Dorsolateral prefrontal cortex (tissue), 122 donors: ENCODE measurements at places on chromosomes 6 and 20.
A peak's percentile ranks its signal among the peaks of the same experiment; 100 is the strongest.

GRCh38 chr20:36544134-36545018, 3.1 kb downstream of the MYL9 start:
- DNase-seq: no peak

GRCh38 chr6:69007781-69008180, 372.7 kb downstream of the ADGRB3 start:
- no peak for DNase-seq

DNA sequence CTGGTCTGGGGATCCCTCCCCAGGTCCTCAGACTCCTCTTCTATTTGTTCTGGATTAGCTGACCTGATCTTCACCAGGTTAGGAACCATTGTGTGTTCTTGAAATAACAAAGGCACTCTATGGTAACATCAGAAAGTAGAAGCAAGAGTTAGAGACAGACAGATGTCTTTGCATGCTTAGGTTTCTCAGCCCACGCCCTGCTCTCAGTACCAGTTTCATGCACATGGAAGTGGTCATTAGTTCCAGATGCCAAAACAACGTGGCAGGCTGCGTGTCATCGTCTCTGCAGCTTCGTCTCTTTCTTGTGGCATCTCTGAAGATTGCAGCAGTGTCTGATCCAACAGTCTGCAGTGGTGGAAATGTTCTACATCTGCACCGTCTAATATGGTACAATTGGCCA, 89.4 kb downstream of the PACRG start:
- DNase-seq: no peak

DNA sequence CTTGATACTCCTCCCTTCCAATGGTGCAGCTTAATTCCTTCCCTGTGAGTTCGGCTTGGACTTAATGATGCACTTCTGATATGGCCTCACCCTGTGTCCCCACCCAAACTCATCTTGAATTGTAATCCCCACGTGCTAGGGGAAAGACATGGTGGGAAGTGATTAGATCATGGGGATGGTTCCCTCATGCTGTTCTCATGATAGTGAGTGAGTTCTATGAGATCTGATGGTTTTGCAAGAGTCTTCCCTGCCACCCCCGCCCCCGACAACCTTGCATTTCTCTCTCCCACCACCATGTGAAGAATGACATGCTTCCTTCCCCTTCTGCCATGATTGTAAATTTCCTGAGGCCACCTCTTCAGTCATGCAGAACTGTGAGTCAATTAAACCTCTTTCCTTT, 50.3 kb upstream of the HLA-G start:
- no peak for DNase-seq

DNA sequence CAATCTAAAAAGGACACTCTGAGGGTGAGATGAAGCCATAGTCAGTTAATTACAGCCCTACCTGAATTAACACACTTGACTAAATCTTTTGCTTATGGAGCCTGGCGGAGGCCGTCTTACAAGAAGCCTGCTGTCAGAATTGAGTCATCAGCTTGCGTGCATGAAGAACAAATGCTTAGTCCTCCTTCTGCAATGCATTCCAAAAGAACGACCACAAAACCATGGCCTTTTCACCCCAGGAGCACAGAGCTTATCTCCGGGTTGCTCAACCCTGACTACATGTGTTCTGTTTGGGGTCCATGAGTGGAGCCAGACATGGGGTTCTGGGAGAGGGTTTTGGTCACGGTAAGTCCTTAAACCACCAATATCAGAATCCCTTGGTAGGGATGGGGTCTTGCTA, 318.1 kb downstream of the CLIC5 start:
- DNase-seq: no peak

DNA sequence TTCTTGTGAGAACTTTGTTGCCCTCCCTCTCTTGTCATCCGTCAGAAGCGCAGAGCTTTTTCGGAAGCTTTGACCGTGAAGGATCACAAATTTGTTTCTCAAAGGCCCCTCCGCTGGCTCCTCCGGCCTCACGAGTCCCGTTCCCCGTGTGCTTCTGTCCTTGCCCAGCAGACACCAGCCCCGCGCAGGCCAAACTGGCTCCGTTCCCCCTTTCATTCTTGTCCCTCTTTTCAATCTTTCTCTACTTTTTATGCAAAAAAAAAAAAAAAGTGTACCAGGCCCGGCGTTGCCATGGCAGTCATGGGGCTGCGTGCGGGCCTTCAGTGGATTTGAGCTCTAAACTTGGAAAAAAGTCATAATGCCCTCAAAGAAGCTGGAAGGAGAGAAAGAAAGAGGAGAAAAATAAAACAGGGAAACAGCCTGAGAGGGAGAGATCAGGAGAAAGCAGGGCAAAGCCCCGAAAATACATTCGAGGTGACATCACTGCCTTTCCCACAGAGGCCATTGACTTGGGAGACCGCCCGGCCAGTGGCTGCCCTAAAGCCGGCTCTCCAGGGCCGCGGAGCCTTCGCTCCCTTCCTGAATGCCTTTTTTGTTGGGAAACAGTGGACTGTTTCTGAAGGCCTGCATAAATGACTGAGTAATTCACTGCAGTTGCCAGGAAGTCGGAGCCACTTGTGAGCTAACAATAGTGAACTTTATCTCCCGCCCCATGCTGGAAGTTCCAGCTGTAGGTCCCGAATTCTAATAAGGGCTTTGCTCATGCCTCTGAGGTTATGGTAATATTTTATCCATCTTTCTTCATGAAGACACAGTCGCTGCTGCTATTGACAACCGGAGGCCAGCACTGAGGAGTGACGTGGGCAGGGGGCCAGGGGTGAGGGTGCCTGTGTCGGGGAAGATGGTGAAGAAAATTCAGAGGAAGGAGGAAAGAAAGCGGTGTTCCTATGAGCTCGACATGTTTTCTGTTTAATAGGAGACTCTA, 670.9 kb downstream of the QKI start:
- peak; percentile 94 for DNase-seq

DNA sequence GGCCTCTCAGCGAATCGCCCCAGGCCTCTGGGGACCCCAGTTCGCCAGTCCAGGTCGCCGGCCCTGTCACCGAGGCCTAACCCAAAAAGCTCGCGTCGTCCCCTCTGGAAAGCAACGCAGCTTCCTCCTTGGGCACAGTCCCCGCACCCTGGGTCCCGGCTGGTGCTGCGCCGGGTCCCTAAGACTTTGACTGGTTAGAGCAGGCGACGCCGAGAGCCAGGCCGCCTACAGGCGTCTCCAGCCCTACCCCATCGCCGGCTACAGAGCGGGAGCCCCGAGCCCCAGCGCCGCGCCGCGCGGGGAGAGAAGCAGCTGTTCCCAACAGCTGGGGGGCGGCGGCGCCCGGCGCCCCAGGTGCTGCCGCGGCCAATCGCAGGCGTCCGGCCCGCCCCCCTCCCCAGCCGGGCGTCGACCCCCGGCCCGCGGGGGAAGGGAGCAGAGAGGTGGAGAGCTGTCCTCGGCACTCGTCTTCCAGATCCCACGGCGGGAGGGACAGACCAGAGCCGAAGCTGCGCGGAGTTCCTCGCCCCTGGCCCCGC, 540 bp upstream of the RBM24 start:
- DNase-seq: peak; percentile 35

DNA sequence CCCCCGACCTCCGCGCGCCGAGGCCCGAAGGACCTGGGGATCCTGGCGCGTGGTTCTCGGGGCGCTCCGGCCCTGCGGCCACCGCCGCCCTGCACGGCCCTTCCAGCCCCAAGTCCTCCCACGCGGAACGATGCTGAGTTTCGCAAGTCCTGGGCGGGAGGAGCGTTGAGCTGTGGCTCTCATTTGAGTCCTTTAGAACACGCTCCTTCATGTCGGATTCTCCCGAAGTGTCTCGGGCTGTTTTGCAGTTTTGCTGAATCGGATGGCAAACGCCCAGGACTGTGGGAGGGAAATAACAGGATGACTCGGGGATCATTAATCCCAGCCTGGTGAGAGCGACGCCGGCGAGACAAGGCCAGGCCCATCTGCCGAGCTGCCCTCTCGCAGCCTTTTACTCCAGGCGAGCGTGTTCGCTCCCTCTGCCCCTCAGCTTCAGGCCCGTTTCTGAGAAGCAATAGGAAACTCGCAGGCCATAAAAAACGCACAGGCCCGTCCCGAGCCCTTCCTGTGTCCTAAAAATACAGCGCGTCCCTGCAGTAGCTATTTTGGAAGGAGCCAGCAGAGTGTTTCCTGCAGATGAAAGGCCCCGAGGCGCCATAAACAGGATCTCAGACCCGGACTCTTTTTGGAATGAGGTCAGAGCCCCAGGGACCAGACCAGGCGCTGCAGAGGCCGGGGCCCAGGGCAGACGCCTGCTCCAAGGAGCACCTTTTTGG, 153.5 kb downstream of the DLL1 start:
- peak; percentile 41 for DNase-seq

GRCh38 chr20:43987531-43987930, 72.9 kb downstream of the TOX2 start:
- no peak for DNase-seq

- no peak for DNase-seq
Observed at GRCh38 chr6:134873500-134874388, 76.2 kb downstream of the ALDH8A1 start.

GRCh38 chr20:3222635-3223600, 13.6 kb downstream of the ITPA start:
- no peak for DNase-seq

GRCh38 chr20:25629816-25630499, 6.1 kb upstream of the NANP start:
- DNase-seq: no peak

GRCh38 chr6:85436939-85437495, 12.9 kb upstream of the NT5E start:
- DNase-seq: no peak

GRCh38 chr6:10528158-10528981, 7.2 kb downstream of the GCNT2 start:
- DNase-seq: no peak

DNA sequence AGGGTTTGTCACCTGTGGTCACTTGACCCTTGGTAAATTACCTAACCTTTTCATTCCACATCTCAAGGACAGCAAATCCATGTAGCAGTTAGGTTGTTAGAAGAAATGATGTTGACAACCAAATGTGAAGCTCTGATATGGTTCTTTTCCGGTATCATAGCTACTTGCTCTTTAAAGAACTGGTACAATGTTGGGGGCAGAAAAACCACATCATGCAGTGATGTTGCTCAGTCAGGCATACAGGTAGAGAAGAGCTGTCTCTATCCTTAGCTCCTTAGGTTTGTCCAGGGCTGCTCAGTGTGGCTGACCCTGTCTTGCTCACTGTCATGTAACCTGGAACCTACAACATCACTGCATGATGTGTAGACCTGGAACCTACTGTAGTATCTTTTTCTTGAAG, 135.5 kb downstream of the LRRC1 start:
- no peak for DNase-seq

GRCh38 chr6:43455531-43456428, at the start of gene DLK2:
Gene DLK2 (minus strand): TSS chr6:43455548. CDS start chr6:43454825, 723 bp downstream.
- no peak for DNase-seq

DNA sequence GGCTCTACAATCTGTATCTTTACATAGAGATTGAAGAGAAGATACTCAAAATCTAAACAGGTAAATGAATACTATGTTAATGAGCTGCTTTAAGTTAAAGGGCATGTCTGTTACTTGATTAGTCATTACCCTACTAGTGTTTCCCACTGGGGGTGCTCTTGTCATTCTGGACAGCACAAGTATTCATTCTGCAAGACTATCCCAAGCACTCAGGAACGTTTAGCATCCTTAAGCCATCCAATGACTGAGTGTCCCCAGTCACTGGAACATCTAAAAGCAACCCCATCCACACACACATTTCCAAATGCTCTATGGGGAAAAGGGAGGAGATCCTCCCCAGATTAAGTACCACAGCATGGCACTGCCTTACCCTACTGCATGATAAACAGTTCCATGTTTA, 25.7 kb downstream of the EZR start:
- no peak for DNase-seq

GRCh38 chr6:125019918-125020317, 57.7 kb downstream of the RNF217 start:
- DNase-seq: no peak

DNA sequence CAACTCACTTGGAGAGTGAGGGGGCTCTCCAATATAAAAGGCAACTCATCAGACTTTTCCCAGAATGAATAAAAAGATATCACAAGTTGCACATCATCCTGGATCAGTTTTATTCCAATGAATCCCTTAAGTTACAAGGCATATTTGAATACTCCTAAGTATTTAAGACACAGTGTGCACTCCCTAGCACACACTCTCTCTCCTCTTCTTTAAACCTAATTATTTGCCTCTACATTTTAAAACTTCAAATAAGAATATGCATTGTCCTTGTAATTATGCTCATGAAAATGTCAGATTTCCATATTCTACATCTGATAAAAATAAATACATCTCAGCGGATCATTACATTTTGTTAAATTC, 273.6 kb downstream of the ADGB start:
- DNase-seq: no peak

DNA sequence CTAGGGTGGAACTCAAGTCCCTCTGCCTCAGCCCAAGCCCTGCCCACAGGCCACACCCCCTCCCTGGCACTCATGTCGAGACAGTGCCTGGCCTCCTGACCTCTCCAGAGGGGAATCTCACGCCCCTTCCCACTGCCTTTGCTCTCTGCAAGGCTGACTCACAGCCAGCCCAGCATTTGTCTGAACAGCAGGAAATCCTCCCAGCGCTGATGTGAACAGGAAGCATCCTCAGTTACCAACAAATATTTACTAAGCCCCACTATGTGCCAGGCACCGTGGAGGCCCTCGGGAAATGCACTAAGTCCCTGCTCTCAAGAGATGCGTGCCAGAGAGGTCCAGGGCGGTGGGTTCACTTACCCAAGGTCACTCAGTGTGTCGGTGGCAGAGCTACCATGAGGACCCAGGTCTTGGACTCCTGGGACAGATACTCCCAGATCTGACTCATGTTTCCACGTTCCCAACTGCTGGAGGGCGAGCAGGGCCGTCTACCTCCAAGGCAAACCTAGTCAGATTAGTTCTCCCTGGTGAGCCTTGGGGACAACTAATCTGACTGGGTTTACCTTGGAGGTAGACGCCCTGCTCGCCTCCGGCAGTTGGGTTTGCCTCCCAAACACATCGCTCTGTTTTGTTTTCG, 7.8 kb downstream of the ADA start:
- no peak for DNase-seq

GRCh38 chr6:100228437-100228833, 234.4 kb upstream of the MCHR2 start:
- DNase-seq: no peak

DNA sequence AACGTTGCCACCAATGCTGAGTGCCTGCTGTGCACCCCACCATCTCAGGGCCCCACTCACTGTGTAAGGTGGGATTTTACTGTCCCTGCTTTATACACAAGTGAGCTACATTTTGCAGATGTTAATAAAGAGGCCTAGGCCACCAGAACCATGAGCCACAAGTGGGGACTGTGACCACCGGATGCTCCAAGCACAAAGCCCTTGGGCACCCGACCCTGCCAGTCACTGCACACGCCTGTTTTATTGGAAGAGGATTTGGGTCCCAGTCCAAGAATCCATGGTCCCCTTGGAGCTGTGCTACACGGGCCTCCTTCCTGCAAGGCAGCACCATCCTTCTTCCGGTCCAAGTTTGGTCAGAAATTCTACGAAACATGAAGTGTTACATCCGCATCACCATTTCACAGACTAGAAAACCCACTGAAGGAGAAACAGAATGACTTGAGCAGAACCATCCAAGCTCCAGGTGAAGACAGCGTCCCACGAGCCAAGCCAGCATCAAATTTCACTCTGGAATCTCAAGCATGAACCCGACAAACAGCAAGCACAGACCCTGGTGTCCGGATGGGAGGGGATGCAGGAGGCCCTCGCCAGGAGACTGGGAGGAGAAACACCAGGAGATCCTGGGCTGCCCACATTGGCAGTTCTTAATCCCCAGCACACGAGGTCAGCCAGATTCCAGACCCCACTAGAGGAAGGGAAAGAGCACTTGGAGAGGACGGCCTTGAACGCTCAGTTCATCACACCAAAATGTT, 226.9 kb downstream of the DLL1 start:
- DNase-seq: peak; percentile 16
